ENCODE measurements at places on chromosomes 11 and 22. TPM values are rescaled to one million over a fixed set of nuclear protein-coding genes. Genes with fewer than 3 reads are reported as not detected.
A peak's percentile ranks its signal among the peaks of the same experiment; 100 is the strongest.

NNMT gene
- total RNA-seq, result 0.27 TPM

DNA sequence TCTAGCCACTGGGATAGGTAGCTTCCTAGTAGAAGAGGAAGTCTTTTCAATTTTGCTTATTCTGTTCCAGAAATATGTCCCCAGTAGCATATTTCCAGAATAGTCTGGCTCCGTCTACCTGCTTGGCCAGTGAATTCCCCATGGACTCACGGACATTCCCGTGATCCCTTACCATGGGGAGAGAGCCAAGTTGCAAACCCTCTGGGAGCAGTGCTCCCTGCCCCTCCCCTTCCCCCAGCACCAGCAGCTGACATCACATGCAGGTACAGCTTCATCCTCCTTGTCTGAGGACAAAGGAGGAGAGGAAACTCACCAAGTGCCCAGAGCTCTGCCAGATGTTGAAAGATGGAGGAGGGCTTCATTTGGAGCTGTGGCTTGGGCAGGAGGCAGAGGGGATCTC is 61.2 kb downstream of the GRAMD1B start:
- no peak for DNase-seq

CLDN5 gene
- 9.4 TPM for total RNA-seq

DNA sequence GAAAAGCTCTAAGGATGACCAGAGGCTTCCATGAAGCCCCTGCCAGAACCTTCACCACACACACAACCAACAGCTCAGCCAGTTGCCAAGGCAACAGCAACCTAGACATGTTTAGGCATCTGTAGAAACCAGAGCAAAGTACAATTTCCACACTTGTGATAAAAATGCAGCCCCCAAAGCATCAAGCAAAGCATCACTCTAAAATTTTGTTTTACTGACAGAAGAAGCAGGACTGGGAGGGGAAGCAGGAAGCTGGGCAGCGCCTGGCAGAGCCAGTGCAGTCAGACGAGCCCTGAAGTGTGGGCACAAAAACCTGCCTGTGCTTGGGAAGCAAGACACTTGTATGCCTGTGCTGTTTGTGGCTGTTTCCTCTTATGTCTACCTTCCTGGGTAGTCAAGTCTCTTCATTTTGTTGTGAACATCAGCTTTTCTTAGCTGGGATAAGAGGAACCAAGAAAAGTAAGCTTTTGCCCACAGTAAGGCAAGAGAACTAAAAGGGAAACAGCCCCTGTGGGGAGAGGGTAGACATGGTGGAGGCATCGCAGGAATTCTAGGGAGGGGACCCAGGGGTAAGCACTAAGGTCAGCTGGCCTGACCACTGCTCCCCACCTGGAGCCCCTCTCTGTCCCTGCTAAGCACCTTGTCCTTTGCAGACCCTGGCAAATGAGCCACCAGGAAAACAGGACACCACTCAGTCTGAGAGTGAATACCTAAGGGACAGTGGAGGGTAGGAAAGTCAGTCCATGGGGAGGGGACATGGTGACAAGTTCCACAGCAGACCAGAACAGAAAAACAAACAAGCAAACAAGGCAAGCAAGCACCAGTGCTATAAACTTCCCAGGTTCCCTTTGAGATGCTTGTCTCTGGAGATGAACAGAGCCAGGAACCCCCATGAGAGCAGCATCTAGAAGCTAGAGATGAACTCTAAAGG is 13.4 kb downstream of the PACSIN2 start:
- DNase-seq, result peak; percentile 20

DNA sequence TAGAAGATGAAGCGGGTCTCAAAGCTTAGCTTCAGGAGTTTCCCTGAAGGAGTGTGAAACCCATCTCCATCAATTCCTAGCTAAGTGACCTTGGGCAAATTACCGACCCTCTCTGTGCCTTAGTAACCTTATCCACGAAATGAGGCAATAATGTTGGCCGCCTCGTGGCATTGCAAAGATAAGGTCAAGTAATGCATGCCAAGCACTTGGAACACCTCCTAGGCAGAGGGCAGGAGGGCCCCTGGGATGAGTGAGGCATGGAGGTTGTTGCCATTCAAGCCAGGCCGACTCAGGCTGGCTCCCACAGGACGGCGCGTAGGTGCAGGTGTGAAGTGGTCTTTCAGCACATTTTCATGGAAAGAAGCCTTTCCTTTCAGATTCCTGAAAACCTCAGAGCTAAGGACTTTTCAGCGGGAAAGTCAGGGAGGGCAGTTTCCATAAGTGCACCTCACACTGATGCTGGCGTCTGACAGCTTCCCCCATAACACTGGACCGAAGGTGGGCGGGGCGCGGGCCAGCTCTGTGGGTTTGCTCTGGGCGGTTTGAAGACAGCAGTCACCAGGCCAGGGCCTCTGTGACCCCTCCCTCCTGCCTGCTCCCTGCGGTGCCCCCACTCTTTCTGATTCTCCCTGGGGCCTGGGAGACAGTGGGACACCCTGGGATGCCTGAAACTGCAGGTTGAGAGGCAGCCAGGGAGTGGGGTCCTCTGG is 25.2 kb downstream of the RPS6KA4 start:
- DNase-seq, result no peak

- no peak for DNase-seq
Observed at GRCh38 chr11:29495676-29496075, 521.2 kb downstream of the KCNA4 start.

C11orf21 gene
- 56.3 TPM for total RNA-seq

DNA sequence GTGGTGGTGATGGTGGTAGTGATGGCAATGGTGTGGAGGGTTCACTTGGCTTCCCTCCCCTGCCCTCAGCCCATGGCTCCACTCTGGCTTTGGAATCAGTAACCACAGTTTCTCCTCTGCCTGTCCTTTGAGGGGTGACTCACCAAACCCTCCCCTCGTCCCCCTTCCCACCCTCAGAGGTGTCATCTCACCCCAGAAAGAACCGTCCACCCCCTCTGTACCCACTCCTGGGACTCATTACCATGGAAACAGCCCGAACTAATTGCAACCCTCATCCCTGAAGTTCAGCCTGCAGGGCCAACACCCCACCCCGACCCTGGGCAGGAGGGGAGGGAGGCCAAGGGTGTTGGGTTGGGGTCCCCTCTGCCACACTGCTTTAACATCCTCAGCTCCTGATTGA is 26.6 kb downstream of the PHLDB1 start:
- no peak for DNase-seq

VSIG2 gene
- 0.27 TPM for total RNA-seq

DNA sequence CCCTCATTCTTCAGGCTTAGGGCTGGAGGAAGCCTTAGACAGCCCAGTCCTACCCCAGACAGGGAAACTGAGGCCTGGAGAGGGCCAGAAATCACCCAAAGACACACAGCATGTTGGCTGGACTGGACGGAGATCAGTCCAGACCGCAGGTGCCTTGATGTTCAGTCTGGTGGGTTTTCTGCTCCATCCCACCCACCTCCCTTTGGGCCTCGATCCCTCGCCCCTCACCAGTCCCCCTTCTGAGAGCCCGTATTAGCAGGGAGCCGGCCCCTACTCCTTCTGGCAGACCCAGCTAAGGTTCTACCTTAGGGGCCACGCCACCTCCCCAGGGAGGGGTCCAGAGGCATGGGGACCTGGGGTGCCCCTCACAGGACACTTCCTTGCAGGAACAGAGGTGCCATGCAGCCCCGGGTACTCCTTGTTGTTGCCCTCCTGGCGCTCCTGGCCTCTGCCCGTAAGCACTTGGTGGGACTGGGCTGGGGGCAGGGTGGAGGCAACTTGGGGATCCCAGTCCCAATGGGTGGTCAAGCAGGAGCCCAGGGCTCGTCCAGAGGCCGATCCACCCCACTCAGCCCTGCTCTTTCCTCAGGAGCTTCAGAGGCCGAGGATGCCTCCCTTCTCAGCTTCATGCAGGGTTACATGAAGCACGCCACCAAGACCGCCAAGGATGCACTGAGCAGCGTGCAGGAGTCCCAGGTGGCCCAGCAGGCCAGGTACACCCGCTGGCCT is 641 bp downstream of the APOC3 start:
- no peak for DNase-seq

GRCh38 chr22:48804811-48805301 is 1022.8 kb downstream of the BRD1 start:
- DNase-seq, result no peak

DNA sequence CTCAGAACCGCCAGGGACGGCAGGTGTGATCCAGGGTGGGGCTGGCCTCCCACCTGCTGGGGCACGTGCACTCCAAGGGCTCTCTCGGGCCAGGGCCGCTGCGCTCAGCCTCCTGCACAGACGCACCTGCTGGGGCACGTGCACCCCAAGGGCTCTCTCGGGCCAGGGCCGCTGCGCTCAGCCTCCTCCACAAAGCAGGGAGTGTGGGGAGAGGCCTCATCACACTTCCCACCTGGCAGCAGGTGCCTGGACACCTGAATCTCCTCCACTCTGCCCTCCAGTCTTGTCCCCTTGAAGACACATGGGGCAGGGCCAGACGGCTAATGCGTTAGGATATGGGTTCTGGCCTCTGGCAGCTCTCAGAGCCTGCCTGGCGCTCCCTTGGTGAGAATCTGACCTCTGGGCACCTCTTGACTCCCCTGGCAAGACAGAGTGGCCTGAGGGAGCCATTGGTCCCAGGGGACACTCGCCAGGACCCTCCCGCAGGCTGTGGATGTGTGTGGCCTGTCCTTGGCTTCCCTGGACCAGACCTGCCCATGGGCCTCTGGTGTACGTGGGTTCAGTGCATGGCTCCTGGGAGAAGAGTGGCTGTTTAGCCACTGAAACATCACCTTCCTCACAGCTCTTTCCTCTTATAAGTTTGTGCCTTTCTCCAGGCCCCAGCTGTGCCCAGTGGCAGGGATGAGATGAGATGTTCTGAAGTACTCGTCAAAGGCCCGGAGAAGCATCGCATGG is 73.5 kb downstream of the BRD1 start:
- no peak for DNase-seq

GLYAT gene
- total RNA-seq, result not detected

DNA sequence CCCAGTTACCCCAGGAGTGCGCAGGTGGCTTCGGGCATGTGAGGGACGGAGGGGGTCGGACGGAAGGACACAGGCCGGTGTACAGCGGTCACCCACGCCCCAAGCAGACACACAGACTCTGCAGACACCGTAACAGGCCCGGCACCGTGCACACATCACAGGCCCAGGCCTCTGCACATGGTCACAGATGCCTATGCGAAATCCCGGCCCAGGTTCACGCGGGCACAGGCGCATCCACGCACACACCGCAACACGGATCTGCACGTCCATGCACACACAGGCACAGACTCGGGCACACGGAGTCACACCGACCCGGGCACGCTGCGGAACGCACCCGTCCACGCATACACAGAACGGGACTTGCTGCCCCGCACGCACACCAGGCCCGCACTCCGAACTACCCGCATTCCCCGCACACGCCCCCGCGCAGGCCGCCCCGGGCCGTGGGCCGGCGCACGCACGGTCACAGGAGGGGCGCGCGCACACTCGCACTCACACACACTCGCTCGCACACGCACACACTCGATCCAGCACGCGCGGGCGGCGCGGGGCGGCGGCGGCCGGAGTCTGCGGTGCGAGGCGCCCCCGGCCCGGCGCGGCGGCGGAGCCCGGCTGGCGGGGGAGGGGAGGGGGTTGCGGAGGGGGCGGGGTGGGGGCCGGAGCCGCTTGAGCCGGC is at the start of gene MGAT3:
TSS of gene MGAT3 (plus strand) at position 491 of the 676 bp plus-strand sequence. CDS start 30,336 bp downstream, outside the sequence.
- DNase-seq, result no peak

GRCh38 chr11:88355887-88356286 is 18.4 kb upstream of the CTSC start:
- no peak for DNase-seq
